Jurkat, Clone E6-1 (cell line): ENCODE measurements at places on chromosomes 3 and 15.
A peak's percentile ranks its signal among the peaks of the same experiment; 100 is the strongest.

DNA sequence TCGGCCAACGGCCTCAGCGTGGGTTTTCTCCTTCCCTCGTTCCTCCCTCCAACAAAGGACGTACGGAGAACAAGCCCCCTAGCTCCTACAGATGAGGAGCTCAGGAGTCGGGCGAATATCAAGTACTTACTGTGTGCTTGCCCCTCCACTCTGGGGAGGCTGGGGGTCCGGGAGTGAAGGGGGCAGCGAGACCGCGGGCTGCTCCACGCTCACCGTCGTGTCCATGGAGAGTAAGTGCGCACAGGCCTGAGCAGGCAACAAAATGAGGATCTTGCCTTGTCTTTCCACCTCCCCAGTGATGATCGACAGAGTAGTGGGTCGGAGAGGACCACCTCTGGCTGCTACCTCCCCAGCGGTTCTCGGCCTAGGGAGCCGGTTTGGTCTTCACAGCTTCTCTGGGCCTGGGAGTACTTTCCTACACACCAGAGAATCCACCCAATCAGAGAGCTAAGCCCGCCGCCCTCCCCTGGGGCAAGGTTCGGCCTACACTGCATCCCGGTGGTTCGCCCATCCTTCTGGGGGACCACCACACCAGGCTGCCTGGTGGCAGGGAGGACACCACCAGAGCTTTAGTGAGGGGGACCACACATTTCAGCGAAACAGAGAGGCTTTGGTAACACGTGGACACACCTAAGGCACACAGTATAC, 603 bp upstream of the TRANK1 start:
- no peak for DNase-seq

- DNase-seq: no peak
These were observed 61.2 kb upstream of the CTSH start for GRCh38 chr15:79006071-79006470.

GRCh38 chr15:45304711-45305110, 52.7 kb downstream of the SLC28A2 start:
- DNase-seq: no peak

- peak; percentile 61 for DNase-seq
These were observed 18.6 kb upstream of the DNAAF4 start for GRCh38 chr15:55526559-55527036.

- no peak for DNase-seq
These were observed 17.6 kb upstream of the KCNMB3 start for GRCh38 chr3:179268400-179269051.

DNA sequence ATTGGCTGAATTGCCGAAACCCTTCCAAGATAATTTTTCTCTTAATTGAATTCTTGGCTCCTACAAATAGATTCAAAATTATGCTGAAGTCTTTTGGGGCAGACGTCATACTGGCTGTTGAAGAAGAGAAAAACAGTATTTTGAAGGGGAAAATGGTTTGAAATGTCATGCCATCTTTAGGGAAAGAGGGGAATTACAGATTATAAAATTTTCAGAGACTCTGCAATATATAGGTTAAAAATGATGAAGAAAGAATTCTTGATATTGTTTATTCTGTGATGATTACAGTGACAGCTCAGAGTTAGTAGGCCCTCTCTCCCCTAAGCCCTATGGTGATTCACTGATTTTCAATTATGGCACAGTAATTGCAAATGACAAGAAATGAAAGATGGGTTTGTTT, 86.1 kb downstream of the CGNL1 start:
- no peak for DNase-seq

DNA sequence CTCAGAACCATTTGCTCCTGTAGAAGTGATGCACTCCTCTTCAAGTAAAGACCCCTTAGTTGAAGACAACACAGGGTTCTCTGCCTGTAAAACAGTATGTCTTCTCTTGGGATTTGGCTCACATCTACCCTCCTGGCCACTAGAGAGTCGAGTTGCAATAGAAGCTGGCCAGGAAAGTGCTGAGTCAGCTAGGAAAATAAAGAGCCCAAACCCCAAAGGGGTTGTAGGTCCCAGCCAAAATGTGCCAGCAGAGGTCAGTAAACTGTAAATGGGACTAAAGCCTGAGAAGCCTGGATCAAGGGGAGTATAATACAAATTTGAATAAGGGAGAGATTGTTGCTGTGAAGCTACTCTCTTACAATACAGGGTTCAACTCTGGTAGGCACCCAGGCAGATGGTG, 37.2 kb upstream of the THBS1 start:
- no peak for DNase-seq

GRCh38 chr3:129182390-129183185, 1.1 kb downstream of the CNBP start:
- DNase-seq: no peak

- DNase-seq: peak; percentile 11
These were observed 10.5 kb upstream of the TM4SF18 start for GRCh38 chr3:149343951-149344350.

- no peak for DNase-seq
These were observed 1.5 kb upstream of the AMOTL2 start for GRCh38 chr3:134375582-134376384.

DNA sequence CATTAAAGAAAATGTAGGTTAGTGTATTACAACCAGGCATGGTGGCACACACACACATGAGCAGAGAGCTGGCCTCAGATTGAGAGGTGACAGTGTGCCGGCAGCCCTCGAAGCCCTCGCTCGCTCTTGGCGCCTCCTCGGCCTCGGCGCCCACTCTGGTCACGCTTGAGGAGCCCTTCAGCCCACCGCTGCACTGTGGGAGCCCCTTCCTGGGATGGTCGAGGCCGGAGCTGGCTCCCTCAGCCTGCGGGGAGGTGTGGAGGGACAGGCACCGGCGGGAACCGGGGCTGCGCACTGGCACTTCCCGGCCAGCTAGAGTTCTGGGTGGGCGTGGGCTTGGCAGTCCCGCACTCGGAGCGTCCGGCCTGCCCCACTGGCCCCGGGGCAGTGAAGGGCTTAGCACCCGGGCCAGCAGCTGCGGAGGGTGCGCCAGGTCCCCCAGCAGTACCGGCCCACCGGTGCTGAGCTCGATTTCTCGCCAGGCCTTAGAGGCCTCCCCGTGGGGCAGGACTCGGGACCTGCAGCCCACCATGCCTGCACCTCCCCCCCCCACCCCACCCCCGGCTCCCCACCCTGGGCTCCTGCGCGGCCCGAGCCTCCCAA, 80.4 kb upstream of the TMEM158 start:
- DNase-seq: no peak

DNA sequence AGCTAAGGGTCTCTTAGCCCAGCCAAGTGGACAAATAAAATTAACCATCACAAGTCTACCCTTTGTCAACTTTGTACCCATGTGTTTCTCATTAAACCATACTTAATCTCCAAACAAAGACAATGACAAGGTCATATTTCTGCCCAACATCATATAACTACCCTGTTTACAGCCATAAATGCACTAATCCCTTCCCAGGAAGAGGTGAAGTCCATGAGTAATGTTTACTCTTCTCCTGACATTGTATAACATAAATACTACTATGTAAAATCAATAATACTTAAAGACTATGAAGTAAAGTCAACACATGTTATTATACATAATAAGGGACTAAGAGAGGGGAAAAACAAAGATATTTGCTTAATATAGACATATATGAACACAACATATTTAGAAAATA, 38.5 kb upstream of the FAN1 start:
- no peak for DNase-seq

- DNase-seq: peak; percentile 44
These were observed 107.4 kb upstream of the SLC4A7 start for GRCh38 chr3:27591312-27592210.

DNA sequence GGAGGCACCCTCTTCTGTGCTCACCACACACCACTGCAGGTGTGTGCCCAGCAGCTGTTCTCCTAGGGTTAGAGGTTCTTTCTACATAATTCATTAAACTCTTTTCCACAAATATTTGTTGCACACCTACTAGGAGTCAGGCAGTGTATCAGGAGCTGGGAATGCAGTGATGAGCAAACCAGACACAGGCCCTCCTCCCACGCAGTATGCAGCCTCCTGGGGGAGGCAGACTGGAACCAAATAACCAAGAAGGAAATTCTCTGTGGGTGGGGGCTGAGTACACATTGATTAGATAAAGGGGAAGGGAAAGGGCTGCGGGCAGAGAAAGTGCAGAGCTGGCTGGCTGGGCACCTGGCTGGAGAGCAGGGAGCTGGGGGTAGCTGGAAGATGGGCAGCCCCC, 18.5 kb upstream of the C3orf22 start:
- no peak for DNase-seq

GRCh38 chr3:112128843-112129727, 4.0 kb downstream of the GCSAM start:
- DNase-seq: peak; percentile 92

GRCh38 chr15:27094235-27094634, 123.3 kb downstream of the GABRG3 start:
- DNase-seq: no peak

DNA sequence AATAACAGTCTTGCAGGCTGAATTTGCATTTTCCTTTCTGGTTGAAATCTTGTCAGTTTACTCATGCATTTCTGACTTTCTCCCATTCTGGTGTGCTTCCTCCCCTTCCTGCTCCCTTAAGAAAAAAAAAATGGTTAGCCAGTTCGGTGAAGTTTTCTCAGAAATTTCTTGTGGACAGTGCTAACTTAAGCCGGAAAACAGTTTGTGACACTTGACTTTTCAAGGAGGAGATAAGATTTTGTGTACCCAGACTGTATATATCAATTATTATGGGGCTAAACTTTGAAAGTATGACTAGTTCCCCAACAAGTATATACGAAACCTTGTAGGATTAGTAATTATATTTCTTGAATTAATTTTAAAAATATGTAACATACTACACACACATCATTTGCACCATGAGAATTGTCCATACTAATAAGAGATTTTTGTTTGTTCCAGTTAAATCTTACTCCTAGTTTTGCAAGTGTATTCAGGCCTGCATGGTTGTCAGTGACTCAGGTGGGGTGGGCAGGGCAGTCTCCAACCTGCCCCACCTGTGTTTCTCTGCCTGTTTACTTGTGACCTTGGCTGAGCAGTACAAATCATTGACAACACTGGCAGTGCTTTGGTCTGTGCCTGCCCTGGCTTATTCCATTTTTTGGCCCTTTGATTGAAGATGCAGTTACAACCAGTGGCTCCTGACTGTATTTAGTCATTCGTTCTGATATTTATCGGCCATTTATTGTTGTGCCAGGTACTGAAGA, 19.1 kb downstream of the UBE2E1 start:
- DNase-seq: no peak

GRCh38 chr15:82304778-82305090, 42.1 kb downstream of the SAXO2 start:
- DNase-seq: no peak

DNA sequence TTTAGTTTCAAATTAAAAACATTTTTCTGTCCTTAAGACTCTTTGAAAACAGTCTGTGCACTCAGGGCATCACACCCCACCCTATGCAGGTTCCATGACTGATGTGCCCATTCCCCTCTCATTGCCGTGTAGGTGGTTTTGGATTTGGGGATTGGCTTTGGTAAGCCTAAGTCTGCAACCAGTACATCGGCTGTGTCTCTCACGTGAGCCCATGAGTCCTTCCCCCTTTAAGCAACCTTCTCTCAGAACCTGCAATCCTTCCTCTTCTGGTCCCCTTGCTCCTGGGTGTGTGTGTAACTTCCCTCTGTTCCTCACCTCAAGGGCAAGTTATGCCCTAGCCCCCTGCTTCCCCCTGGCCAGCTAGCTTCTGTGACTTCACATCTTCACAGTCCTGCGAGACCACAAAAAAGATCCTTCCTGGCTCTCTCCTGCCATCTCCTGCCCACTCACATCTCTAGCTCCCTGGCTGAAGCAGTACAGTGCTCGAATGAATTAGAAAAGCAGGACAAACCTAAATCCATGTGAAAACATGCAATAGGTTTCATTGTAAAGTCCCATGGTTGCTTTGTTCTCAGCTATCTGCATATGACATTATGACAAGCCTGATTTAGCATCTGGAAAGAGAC, 126.7 kb downstream of the UACA start:
- DNase-seq: no peak

- DNase-seq: no peak
These were observed 113.4 kb downstream of the PLCH1 start for GRCh38 chr3:155631323-155632019.

DNA sequence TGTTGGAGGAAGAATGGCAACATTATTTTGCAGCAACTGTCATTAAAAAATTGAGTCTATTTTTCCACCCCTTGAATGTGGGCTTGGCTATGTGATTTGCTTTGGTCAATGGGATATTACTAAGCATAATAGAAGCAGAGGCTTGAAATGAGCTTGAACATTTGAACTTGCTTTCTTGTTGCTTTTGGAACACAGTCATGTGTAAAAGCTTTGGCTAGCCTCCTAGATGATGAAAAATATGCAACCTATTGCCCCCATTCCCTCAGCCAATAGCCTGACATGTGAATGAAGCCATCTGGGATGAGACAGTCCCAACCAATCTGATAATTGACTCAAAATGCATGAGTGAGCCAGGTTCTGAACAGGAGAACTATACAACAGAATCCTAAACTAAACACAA, 78.4 kb downstream of the PLSCR2 start:
- no peak for DNase-seq

DNA sequence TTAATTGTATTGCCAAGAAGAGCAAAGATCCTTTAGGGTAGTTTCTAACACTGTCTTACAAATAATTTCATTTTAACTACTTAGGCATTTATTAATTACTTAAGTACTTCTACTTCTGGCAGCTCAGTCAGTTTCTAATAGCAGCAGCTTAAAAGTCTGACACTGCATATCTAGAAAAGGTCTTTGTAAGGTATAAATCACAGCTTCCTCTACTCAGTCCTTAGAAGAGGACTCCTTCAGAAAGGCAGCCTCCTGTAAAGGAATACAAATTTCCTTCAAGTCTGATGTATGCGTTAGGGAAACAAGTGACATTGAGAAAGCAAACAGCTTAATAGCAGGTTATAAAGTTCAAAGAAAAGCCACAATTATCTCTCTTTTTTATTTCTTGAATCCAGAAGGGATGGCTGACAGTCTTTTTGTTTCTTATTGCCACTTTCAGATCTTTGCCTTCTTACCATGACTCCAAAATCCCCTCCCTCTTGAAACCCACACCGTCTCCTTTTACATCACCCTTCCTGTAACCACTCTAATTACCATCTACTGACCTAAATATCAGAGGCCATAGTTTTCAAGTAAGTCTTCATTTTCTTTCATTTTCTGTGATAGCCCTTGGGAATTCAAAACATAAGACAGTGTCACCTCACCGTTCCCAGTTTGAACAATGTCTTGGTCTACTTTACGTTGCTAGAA, 109.5 kb downstream of the CGGBP1 start:
- no peak for DNase-seq
